ENCODE measurements at places on chromosomes 6 and 20.

GRCh38 chr6:37862992-37863391 is 43.5 kb downstream of the ZFAND3 start:
- no peak for DNase-seq

DNA sequence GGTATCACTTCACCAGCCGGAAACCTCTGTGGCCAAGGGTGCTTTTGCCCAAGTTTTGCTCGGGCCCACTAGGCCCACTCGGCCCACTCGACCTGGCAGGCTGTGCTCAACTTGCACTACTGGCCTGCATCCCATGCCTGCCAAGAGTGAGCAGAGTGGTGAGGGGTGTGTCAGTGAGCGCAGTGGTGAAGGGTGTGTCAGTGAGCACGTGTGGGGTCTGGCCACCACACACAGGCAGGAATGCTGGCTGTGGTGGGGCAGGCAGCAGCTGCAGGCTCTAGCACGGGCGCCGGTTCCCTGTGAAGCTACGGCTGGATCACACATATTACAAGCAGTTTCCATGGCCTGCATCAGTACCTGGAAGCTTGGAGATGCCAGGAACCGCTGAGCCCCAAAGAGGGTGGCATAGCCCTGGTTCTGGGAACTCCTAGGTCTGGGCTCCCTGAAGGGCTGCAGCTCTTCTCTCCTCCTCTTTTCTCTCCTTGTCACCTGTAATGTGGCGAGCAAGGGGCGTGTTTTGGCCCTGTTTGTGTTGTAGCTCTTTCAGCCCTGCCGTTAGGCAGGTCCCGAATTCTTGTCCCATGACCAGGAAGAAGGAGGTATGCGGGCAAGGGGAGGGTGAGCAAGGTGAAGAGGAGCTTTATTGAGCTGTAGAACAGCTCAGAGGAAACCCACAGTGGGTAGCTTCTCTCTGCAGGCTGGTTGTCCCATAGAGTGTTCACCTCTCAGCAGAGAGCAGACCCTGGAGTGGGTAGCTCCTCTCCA is 51.0 kb upstream of the CLDN20 start:
- DNase-seq: no peak

- DNase-seq: peak; percentile 62
Observed at GRCh38 chr6:151313066-151313491, 73.3 kb downstream of the AKAP12 start.

DNA sequence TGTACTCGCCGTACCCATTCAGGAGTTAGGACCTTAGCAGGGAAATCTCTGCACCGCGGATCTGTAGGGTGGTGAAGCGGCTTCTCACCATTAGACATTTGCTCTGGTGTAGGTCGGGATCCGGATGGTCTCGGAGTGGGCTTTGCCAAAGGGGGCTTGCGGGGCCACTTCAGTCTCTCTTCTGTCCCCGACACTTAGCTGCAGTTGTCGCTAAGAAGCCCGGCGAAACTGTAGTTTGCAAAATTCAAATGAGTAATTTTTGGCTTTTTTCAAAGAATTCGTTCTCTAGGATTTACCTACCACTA is 433 bp downstream of the QRSL1 start:
- DNase-seq: no peak

DNA sequence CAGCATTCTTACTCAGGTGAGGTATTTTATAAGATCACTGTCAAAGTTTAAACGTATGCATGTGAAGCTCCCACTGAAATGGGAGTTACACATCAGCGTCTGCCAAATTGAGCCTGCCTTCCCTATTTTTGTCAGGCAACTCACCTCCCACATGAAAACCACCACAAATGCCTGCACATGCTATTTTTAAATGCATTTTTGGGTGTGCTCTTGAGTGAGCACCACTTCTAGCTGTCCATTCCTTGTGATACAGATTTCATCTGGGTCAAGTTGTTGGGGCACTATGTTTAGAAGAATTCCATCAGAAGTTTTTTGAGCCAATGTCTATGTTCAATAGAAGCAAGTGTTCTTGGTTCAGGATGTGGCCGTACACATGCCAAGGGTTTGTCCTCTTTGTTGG is 71.7 kb upstream of the RIPPLY2 start:
- DNase-seq: no peak

DNA sequence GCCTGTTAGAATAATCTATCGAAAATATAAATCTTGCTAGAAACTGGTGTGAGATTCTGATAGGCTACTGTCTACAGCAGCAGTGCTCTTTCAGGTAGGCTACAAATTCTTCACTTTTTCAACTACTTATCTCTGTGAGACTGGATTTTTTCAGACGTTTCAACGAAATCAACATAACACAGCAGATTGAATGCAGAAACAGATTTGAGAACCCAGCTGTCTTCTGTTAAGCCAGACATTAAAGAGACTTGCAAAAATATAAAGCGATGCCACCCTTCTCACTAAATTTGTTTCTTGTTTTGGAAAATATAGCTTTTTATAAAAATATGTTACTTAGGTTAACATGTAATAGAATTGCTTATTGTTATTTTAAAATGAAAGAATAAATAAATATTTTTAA is 140.6 kb upstream of the PHACTR1 start:
- DNase-seq: no peak

GRCh38 chr6:122408702-122409458 is 9.4 kb downstream of the HSF2 start:
- DNase-seq: no peak

DNA sequence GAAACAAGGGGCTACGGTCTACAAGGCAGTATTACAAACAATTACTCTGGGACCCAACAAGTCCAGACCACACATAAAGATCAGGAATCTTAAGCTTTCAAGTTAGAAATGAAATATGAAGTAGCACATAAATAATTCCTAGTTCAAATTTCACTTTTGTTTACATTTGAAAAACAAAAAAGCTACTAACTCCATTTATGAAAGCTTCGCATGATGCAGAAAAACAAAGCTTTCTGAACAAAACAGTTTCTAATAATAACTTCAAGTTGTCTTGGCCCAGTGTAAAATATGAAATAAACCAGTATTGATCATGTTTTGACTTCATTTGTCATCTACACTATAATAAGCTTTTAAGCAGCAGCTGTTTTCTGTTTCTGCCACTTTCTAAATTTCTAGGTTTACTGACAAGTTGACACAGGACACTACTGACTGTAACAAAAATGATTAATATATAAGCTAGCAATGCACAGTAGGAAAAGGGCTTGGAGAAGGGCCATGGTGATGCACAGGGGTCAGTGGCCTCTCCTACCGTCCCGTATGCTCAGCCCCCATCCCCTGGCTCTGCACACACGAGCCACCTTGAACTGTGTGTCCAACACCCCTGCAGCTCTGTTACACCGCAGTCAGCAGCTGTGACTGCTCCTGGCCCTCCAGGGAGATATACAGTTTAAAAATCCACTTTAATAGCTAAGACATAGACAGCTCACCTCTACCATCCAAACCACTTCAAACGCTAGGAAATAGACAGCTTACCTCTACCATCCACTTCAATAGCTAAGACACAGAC is 13.3 kb upstream of the RAB22A start:
- DNase-seq: no peak

DNA sequence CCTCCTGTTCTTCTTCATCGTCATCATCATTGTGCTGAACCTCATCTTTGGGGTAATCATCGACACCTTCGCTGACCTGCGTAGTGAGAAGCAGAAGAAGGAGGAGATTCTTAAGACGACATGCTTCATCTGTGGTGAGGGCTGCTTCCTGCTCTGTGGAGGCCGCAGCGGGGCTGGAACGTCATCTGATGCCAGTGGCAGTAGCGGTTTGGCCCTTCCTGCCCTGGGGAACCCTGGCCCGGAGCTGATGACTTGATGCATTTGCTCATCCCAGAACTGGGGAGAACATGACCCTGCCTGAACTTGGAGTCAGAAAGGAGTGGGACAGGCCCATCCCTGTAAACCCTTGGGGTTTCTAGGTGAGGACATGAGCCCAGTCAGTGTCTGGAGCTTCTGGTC is 18.7 kb downstream of the UQCC2 start:
- DNase-seq: peak; percentile 46

DNA sequence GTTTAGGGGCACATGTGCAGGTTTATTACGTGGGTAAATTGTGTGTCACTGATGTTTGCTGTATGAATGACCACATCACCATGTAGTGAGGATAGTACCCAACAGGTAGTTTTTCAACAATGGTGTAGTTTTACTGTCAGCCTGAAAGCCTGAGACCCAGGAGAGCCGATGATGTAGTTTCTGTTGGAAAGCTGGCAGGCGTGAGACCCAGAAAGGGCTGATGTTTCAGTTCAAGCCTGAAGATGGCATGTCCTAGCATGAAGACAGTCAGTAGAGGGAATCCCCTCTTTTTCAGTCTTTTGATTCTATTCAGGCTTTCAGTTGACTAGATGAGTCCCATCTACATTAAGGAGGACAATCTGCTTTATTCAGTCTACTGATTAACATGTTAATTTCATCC is 96.7 kb downstream of the KLHL32 start:
- DNase-seq: no peak

GRCh38 chr20:38023181-38024001 is 9.9 kb downstream of the TTI1 start:
- no peak for DNase-seq

- no peak for DNase-seq
Observed at GRCh38 chr20:19095762-19096161, 116.7 kb upstream of the SLC24A3 start.

GRCh38 chr20:10596710-10597121 is 77.1 kb downstream of the JAG1 start:
- DNase-seq: no peak

DNA sequence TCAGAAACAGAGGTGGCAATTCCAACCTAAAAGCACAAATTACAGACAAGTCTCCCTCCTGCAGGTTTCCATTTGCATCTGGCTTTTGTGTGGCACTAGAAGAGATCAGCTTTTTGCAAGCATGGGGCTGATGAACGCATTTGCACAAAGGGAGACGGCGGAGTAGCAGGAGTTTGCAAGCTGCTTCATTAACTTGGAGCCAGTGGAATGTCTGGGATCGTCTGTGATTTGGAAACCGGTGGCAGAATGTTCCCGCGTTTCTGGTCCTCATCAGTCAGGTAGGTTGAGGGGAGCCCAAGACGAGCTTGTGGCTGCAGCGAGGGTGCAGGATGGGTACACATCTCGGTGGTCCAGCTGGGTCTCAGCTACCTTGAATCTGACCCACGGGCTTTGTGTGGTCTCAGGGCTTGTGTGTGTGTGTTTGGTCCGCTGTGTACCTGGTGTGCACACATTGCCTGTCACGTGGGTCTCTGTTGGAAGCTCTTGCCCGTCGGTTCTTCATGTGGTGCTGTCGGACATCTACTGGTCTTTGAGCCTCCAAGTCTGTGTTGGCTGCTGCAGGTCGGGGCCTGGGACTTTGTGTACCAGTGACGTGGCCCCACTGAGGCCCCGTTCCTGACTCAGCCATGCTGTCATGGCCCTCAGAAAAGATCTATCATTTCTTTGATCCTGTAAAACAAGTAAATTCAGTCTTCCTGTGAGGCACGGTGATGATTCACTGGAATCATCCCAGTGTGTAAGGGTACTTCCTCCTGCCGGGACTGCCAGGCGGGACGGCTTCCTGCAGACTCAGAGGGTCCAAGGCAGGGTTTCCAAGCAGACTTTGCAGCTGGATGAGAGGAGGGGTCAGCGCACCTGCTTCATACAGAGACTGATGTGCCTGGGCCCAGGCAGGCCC is 12.4 kb upstream of the MYT1 start:
- no peak for DNase-seq

- no peak for DNase-seq
Observed at GRCh38 chr20:56157530-56158203, 90.9 kb upstream of the MC3R start.

DNA sequence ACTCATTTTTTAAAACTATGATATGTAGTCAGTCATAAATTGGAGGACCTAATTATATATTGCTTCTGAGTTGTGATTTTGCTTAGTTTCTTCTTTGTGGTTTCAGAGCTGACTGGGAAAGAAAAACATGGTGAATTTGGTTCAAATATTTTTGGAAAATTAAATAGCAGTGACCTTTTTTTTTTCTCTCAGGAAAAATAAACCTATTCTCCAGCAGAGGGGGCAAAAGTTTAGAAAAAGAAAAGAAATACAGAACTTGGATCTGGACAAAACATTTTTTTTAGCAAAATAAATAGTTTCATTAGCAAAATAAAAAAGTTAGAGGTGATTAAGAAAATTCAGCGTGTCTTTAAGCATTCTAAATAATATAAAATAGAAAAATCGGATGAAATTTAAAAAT is 10.2 kb downstream of the COL10A1 start:
- DNase-seq: no peak

DNA sequence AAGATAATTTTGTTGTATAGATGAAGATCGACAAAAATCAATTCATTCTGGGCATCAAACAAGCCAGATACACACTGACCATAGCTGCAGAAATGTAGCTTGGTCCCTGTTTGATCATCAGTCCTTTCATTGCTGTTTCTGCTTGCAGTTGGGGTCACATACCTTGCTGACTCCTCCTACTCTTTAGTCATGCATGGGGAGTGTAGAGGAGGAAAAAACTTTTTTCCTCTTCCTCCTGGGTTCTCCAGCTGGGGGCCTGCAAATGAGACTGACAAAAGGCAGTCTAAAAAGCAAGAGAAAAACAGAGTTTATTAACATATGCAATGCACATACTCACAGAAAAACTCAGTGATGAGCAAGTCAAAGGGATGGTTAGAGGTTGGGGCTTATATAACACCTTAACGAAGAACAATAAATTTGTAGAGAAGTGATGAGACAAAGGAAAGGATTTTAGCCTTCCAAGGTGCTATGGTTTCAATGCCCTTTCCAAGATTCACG is 105.8 kb downstream of the QRSL1 start:
- no peak for DNase-seq

GRCh38 chr6:31452859-31453258 is 45.1 kb upstream of the MICB start:
- no peak for DNase-seq

GRCh38 chr6:128172752-128173682 is 272.2 kb upstream of the THEMIS start:
- no peak for DNase-seq
